ENCODE measurements at places on chromosomes 2 and 18. TPM values are rescaled to one million over a fixed set of nuclear protein-coding genes. Genes with fewer than 3 reads are reported as not detected.

- DNase-seq: no peak
Observed at GRCh38 chr2:6741229-6741628, 124.5 kb downstream of the CMPK2 start.

GRCh38 chr2:225073198-225073597, 30.9 kb upstream of the DOCK10 start:
- no peak for DNase-seq

DNA sequence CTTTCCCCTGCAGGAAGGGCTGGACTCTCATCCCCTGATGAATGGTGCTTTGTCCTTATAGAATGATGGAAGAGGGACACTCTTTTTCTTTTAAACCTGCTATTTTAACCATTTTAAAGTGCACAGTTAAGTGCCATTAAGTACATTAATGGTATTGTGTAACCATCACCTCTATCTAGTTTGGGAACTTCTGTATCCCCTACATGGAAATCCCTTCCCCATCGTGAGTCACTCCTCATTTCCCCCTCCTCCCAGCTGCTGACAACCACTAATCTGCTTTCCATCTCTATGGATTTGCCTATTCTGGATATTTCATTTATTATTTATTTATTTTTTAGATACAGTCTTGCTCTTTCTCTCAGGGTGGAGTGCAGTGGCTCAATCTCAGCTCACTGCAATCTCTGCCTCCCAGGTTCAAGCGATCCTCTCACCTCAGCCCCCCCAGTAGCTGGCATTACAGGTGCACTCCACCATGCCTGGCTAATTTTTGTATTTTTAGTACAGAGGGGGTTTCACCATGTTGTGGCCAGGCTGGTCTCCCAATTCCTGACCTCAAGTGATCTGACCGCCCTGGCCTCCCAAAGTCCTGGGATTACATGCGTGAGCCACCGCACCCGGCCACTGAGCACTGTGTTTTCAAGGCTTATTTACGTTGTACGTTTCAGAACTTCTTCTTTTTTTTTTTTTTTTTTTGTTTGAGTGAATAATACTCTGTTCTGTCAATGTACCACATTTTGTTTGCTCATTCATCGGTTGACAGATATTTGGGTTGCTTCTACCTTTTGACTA, 15.8 kb downstream of the DGKD start:
- DNase-seq: no peak

GRCh38 chr18:61581578-61582201, 248.5 kb downstream of the CDH20 start:
- peak; percentile 55 for DNase-seq

DNA sequence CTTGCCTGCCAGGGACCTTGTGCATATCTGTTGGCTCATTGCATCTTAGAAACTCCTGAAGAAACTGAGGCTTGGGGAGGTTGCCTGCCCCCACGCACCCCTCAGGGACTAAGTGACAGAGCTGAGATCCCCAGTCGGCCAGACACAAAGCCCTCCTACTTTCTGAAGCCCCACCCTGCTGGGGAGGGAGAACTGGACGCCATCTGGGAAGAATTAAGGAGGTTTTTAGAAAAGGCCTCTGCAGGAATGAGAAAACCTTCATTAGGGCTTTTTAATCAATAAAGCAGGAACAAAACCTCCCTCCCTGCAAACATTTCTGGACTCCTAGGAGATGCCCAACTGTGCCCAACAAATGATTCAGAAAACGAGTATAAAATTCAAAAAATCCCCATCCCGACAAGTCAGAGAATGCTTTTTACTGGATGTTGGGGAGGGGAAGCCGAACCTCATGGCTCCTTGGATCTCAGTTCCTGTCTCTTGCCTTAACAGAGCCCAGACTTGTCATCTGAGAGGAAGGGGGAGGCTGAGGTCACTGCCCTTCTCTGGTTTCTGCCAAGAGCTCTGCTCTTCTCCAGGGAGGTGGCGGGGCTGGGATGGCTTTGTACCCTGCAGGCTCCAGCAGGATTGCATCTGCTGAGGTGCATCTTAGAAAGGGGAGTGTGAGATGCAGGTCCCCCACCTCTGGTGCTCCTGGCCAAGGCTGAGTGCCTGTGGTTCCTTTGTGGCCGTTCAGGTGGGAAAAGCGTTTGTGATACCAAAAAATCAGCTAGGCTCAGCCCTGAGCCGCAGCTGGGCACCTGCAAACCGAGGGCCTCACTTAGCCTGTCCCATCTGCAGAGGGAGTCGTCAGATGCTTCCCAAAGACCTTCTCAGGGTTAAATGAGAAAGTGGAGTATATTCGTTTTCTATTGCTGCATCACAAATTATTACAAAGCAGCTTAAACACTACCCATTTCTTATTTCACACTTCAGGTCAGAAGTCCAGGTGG, 142.4 kb downstream of the ZFP36L2 start:
- no peak for DNase-seq

ADI1 gene
- 84.6 TPM for polyA plus RNA-seq
